ENCODE measurements at places on chromosomes 12 and 14.

DNA sequence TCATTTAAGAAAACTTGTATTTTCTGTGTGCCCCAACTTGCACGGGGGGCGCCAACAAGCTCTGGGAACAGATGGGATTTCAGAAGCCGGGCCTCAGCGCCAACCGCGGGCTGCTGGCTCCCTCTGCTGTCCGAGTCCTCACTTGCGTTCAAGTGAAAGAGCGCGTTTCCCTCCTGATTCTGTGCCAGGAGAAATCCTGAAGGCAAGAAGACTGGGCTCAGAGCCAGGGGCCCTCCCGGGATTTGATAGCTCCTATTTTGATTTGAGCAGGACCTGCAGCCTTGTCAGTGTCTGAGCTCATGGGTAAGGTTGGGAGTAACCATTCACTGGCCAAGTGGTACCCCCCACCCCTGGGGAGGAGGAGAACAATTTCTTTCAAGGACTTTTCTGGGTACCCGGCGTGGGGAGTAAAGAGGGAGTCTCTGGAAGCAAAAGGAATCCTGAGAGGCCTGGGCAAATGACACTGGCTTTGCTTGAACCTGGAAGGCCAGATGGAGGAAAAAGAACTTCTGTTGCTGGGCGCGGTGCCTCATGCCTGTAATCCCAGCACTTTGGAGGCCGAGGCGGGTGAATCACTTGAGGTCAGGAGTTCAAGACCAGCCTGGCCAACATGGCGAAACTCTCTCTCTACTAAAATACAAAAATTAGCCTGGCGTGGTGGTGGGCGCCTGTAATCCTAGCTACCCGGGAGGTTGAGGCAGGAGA is 179.0 kb upstream of the RGS6 start:
- peak; percentile 82 for DNase-seq

GRCh38 chr12:108169708-108170107 is 40.6 kb downstream of the WSCD2 start:
- no peak for DNase-seq

DNA sequence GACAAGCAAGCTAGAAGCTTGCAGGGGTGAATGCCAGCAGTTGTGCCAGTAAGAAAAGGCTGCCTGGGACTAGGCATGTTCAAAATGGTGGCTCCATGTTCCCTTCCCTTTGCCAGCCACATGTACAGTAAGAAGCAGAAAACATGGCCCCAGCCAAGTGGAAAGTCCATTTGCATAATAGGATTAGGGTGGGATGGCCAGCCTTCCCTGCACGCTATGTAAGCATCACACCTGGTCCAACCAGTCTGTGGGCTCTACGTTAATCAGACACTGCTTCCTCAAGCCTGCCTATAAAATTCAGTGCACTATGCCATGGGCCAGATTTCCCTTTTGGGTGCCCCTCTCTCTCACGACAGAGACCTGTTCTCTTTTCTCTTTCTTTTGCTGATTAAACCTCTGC is 288.4 kb downstream of the GXYLT1 start:
- no peak for DNase-seq

DNA sequence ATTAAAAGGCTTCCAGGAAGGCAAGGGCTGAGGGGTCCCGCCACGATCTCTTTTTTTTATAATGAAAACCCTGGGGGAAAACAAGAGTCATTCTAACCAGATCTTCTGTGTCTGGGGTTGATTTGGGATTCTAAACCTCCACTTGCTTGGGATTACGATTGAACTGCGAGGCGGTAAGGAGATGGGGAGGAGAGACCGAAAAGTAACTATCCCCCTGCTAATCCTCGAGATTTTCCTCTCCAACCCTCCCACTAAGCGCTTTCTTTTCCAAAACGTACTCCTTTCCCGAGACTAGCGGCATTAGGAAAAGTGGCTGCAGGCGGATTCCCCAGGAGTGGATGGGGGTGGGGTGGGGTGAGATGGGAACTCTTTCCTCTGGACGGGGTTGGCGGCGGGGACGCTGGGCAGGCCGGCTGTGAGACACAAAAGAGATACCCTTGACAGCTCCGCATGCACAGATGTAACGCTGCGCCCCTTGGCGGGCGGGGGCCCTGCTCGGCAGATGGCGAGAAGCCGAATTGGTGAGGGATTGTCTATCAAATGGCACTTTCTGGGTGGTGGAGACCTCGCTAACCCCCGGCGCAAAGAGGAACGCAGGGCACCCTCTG is 830 bp upstream of the SRRM4 start:
- DNase-seq = peak; percentile 40

DNA sequence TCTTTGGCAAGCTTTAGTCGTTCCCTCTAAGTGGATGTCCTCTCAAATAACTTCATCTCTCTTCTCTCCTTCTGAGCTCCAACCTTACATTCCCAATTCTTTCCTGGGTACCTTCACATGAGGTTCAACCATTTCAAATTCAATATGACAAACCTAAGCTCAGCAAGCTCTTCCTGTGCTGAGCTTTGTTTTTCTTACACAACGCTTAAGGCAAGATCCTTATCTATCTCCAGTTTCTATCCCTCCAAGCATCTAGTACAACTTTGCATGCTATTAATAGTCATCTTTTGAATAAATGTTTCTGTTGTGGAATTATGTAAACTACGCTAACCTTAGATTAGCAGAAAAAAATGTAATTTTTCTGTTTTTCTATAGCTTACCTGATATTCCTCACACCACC is 63.7 kb upstream of the IFNG-AS1 start:
- no peak for DNase-seq

- no peak for DNase-seq
These were observed 107.3 kb upstream of the MDM1 start for GRCh38 chr12:68439368-68440045.

- DNase-seq = no peak
These were observed 479.2 kb upstream of the RGS6 start for GRCh38 chr14:71452987-71453386.

DNA sequence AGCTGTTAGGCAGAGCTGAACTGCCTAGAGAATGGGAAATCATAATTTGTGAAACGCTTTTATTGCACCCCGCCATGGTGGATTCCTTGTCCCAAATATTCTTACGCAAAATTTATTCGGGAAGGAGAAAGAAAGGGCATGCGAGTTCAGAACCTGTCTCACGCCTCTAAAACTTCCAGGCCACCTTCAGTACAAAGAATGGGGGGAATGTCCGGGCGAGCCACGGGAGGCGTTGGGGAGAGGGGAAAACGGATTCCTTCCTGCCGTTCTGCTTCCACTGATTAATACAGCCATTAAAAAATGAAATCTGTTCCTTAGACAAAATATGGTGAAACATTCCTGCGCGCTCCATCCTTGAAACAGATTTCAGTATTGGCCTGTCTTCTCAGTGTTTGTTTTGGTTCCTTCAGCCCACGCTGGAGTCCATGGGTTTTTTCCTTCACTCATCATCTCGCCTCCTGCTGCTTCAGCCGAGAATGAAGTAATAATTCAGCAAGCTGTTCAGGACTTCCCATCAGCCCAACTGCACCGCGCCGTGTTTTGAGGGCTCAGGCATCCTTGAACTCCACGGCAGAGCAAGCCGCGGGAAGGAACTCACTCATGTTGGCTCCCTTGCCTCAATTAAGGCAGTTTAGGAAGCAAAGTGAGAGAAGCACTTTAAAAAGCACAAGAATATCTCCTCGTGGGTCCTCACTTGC is 47.7 kb upstream of the CDKN3 start:
- DNase-seq = no peak

All from endothelial cell (in vitro differentiated cells).